Fibroblast of skin of right quadriceps (primary cell): ENCODE measurements at places on chromosomes 4 and X.

DNA sequence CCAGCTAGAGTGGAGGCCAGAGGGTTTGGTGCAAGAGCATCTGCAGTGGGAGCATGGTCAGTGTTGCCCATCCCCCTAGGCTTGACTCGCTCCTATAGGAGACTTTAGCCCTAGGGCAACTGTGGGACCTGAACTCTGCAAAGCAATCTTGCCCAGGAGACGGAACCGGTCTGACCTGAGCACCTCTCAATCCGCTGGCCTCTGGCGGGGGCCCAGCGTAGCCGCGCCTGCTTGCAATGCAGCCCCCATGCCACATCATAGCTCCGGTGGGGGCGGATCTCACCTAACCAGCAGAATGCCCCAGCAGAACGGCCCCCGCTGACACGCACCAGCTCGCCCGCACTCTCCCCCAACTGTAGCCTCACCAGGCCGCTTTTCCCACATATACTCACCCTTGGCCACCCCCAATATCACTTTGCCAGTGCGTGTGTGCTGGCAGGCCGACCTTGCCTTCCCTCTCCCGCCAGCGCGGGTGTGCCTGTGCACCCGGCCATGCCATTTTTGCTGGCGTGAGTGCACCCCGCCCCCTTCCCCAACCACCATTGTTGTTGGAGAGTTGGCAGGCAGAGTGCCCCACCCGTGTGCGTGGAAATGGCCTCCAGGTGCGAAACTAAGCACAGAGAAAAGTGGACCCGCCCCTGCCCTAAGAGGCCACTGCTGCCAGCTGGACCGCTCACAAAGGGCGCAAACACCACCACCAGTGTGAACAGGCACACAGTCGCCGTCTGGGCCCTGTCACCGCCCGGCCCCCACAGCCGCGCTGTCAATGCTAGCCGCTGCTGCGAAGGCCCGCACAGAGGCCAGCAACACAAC, 5.8 kb downstream of the BEX4 start:
- DNase-seq: no peak

- peak; percentile 36 for DNase-seq
Observed at GRCh38 chr4:40749717-40750460, at the start of gene NSUN7. Gene NSUN7 (plus strand): TSS chr4:40749955. CDS start chr4:40750694, 739 bp downstream.

GRCh38 chr4:4491396-4491893, 50.4 kb downstream of the STX18 start:
- DNase-seq: no peak

DNA sequence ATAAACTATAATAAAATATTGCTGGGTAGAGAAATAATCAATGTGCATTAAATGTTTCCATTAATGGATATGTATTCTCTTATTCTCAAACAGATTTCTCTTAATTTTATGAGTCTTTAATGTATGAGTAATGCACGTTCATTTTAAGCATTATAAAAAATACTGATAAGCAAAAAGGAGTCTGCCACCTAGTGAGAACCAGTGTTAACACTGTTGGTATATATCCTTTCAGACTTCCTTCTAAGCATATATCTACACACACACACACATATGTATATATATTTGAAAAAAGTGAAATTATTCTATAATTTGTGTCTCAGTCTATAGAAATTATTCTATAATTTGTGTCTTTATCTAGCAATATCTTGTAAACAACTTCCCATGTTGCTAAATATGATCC, 49.9 kb upstream of the MTMR1 start:
- DNase-seq: no peak

DNA sequence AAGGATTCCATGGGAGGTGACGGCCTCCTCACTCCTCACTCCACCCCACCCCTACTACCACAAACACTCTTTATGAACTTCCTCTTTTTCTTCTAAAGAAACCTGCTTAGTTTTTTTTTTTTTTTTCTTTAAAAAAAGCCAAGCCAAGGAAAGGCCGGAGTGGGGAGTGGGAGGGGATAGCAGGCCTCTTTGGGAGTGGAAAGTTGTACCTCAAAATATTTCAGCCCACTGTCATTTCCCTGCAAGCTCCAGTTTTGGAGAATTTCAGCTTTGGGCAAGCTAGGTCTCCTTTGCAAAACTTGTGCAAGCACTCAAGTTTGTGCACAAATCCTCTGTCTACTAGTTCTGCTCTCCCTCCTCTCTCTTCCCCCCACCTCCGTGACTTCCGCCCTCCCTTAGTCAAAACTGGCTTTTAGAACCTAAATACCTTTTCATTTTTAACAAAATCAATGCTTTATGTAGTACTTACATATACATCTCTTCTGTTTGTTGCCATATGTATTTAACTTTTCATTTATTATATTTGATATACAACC, 512 bp upstream of the ANTXR2 start:
- no peak for DNase-seq

- peak; percentile 37 for DNase-seq
Observed at GRCh38 chrX:108216405-108216804, 124.8 kb downstream of the ATG4A start.

GRCh38 chrX:40581336-40581920, 658 bp downstream of the ATP6AP2 start:
- DNase-seq: peak; percentile 21

- no peak for DNase-seq
Observed at GRCh38 chrX:55742649-55743048, 25.1 kb downstream of the RRAGB start.

- DNase-seq: peak; percentile 96
Observed at GRCh38 chr4:24042094-24042493, 152.2 kb upstream of the PPARGC1A start.

DNA sequence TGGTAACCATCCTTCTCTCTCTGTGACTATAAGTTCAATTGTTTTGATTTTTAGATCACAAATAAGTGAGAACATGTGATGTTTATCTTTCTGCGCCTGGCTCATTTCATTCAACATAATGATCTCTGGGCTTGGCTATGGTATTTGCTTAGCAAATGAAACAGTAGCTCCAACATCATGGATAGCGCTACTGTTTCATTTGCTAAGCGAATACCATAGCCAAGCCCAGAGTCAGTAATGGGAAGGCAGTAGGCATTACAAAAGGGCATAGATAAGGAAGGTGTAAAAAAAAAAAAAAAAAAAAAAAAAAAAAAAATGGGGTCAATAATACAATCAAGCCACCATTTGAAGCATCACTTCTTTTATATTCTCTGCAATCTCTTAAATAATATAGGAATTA, 469.0 kb upstream of the ATOH1 start:
- no peak for DNase-seq

GRCh38 chrX:120380699-120381098, 18.8 kb downstream of the ATP1B4 start:
- no peak for DNase-seq

DNA sequence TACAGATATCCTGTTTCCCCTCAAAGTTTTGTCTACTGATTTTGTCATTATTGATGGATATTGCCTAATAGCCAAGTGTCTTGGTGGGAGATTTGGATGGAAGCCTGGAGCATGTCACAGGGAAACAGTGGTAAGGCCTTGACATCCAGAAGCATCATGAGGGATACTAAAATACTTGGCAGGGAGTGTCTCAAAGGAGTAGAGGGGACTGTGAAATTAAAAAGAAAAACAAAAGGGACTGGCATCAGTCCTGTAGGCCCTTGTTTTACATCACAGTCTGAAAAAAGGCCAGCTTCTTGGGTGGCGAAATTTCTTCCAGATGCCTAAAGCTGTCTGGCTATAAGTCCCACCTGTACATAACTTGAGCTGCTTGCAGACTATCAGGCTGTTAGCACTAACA, 83.8 kb downstream of the GUCY2F start:
- no peak for DNase-seq

GRCh38 chr4:77601614-77602187, 3.9 kb upstream of the CXCL13 start:
- DNase-seq: no peak

- no peak for DNase-seq
Observed at GRCh38 chr4:47840291-47840690, 2.4 kb upstream of the CORIN start.

GRCh38 chr4:154450966-154451365, 40.6 kb downstream of the DCHS2 start:
- DNase-seq: no peak

DNA sequence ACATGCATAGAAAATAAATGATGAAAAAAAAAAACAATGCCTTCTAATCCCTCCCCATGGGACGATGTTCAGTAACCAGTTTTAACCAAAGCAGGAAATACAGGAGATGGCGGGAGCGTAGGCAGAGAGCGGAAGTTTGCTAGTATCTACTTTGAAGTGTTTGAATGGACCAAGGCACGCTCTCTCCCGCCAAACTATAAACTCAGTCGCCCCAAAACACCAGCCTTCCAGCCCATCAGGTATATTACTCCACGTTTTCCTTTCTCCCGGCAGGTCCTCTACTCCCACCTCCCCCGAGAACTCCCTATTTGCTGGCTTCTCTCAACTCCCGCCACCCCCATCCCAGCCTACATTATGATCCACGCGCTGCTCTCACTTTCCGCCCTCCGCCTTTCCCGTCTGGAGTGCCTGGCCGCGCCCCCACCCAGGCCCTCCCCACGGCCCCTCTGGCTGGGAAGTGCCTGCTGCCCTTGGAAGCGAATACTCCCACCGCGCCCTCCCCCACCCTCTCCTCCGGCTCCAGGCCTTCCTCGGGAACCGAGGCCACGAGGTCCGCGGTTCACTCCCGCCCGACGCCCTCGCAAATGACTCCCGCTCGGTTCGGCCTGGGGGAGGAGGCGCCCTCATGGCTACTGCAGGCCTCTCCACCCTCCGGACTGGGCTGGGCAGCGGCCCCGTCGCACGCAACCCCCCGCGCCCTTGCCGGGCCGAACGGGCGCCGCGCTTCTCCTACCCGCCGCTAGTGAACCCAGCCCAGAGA, 723 bp downstream of the DHX15 start:
- peak; percentile 54 for DNase-seq

DNA sequence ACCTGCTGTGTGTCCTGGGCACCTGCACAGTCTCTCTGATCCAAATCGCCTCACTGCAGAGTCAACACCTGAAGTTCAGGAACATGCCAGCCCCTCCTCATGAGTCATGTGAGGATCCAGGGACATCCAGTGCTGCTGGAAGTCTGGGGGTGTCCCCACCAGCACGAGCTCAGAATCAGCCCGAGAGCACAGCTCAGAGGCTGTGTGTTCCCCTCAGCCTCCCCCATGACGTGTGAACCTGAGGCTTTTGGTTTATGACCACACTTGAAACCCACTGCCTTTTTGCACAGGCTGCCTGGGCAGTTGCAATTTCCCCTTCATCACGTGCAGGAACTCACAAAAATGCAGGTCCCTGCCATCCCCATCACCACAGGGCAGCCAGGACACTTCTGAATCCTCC, 47.1 kb downstream of the PPP2R2C start:
- DNase-seq: no peak

DNA sequence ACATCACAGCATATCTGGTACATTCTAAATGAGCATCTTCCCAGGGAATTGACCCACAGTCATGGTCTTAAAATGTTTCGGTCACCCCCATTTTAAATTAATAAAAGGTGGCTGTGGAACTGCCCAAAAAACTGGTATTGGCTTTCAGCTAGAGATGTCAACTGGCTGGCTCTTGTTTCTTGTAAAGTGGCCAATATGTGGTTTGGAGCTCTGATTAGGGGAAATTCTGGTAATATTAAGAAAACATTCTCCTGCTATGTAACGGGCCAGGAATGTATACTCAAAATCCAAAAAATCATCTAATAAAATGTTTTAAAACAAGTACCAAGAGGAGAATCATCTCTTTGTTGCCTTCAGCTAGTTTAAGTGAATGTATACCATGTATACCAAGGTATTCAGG, 62.0 kb upstream of the VCX2 start:
- peak; percentile 2 for DNase-seq

- DNase-seq: no peak
Observed at GRCh38 chr4:147250062-147250461, 230.8 kb upstream of the EDNRA start.

GRCh38 chrX:103101299-103102042, 8.5 kb upstream of the NXF3 start:
- DNase-seq: no peak

DNA sequence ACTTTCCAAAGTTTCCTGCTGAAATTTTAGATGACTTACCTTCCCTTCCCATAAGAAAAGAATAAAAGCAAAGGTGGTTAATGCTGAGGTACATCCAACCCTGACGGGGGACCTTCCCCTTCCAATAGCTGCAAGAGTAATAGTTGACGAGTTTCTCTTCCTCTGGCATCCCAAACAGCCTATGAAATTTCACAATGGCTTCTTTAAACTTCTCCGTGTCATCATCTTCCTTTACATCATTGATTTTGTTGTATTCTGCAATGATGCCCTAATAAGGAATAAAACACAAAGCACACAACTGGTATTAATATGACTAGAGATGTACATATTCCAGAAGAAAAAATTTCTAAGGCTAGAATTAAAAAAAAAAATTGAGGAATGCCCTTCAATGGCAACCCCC, 76.6 kb downstream of the TBC1D9 start:
- DNase-seq: no peak

GRCh38 chrX:113330416-113330815, 489.8 kb upstream of the AMOT start:
- no peak for DNase-seq

DNA sequence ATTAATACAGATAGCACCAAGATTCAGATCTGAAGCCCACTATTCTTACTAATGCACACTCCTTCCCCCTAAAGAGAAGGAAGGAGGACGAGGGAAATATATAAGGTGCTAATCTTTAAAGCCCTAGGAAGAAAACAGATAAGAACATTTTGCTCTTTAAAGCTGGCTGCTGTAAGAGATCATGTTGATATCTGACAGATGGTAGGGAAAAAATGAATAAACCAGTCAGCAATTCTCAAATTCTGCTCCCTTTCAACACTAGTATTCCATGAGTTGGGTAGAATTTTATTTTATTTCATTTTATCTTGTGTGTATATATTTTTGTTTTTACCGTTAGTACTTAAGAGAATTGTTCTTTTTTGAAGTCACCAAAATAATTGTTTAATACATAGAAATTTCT, 19.2 kb downstream of the OTC start:
- DNase-seq: no peak

DNA sequence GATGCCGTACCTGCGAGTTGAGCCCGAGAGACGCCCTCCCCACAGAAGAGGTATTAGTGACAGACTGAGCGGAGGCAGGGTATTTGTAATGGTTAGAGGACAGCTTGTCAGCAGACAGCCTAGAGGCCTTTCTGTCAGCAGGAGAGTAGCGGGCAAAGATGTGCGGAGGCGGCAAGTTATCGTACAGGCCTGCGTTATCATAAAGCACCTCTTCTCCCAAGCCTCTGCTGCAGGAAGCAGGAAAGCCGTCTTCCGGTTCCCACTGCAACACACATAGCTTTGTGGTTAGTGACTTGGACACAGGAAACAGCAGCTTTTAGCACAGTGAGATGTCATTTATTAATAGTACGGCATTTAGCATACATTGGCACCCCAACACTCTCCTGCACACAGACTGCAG, 158.3 kb downstream of the AFAP1 start:
- peak; percentile 81 for DNase-seq

- DNase-seq: no peak
Observed at GRCh38 chr4:5689065-5689464, 19.3 kb downstream of the EVC2 start.
